Stimulated activated CD8-positive, alpha-beta memory T cell treated with anti-CD3 and anti-CD28 coated beads, Interleukin-7, amount 100 ng/mL, for 4 hours (primary cell): ENCODE measurements at places on chromosomes 5 and 9.
A peak's percentile ranks its signal among the peaks of the same experiment; 100 is the strongest.

GRCh38 chr9:29796291-29796952, 2223.1 kb upstream of the C9orf72 start:
- DNase-seq = no peak

- DNase-seq = no peak
Observed at GRCh38 chr5:56735849-56736641, 79.3 kb upstream of the MAP3K1 start.

GRCh38 chr9:76626141-76626540, 138.1 kb upstream of the PCA3 start:
- DNase-seq = no peak

GRCh38 chr9:68974431-68974830, 39.5 kb downstream of the PRKACG start:
- DNase-seq = no peak

GRCh38 chr9:76395381-76395780, 1.2 kb upstream of the RFK start:
- DNase-seq = no peak

DNA sequence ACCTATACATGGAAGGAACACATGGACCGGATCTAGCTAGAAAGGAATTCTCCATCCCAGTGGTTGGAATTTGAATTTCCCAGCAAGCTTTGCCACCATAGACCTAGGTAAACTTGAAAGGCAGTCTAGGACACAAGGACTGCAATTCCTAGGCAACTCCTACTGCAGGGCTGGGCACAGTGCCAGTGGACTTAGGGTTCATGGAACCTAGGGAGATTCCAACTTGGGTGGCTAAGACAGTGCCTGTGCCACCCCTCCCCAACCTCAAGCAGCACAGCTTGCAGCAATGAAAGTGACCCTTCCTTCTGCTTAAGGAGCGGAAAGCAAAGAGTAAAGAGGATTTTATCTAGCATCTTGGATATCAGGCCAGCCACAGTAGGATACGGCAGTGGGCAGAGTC, 663.3 kb downstream of the ELAVL2 start:
- DNase-seq = no peak

DNA sequence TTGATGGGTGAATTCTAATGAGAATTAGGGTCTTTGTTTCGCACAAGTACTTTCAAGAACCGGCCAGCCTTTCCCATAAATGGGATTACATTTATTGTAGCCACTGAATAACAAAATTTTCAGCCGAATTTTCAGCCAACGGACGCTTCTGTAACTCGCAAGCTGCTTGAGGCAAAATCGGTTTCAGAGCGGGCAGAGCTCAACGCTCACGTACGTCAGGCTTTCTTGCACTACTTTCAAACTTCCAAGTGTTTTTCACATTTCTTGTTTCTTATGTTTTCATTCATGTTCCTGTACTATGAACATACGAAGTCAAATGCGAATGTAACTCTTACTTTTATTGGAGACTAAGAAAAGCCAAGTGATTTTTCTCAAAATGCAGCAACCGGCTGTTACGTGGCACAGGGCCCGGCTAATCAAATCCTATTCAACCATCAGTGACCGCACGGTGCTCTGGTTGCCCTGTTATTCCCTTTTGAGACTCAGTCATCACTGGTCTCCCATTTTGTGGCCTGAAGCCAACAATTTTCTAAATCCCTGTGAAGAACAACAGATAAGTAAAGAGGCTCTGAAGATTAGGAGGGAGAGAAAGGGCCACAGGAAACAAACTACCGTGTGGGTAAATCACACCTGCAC, 68.5 kb downstream of the SLC28A3 start:
- DNase-seq = no peak

DNA sequence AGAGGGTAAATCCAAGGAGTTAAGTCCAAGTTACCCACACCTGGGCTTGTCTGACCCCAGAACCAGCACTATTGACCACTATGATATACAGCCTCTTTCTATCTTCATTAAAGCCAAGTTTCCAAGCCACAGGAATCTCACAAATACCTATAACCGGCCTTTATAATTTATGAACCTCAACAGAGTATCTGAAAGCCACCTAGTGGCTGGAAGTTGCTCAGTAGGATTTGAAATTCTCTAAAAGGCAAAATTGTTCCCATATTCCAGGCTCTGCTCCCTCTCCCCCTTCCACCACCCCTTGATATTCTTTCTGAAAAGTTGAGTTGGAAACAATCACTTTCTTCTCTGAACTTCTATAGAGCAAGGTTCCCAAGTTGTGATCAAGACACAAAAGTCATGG, 106.4 kb upstream of the GPR151 start:
- DNase-seq = no peak

- no peak for DNase-seq
Observed at GRCh38 chr5:16740066-16740810, 123.4 kb upstream of the RETREG1 start.

DNA sequence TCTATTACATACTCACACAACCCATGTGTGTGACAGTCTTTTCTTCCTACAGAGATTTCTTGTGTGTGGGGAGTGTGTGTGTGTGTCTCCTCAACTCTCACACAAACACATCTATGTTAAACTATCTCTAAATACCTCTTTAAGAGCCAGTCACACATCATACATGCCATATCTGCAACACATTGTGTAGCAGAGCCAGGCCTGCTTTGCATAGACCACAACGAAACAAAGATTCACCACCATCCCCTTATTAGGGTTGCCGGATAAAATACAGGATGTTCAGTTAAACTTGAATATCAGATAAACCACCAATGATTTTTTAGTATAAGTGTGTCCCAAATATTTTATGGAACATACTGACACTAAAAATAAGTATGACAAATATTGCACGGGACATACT, 2.3 kb downstream of the FAM170A start:
- no peak for DNase-seq

DNA sequence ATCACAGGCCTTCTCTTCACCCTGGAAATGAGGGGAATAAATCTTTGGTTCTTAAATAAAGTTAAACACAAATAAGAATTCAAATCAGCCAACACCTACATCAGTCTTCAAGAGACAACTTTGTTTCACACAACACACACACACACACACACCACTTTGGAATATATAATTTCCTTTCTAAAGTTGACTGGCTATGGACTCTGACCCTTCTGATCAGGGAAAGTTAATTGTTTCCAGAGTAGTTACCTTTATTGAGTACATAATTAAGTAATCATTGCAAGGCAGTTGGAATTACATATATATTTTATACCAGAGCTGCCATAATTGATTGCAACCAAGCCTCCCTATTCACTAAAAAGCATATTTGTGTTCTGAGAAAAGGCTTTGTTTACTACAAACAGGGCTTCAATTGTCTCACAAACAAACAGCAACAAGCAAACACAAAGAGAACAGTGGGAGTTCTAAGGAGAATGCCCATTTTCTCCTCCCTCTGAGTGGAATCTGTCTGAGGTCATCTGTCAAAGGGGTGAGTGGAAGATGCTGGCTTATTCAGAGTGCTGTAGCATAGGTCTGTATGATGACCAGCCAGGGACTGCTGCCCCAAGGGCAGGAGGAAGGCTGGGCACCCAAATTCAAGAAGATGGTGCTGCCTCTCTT, 136.6 kb downstream of the SEMA6A start:
- no peak for DNase-seq

DNA sequence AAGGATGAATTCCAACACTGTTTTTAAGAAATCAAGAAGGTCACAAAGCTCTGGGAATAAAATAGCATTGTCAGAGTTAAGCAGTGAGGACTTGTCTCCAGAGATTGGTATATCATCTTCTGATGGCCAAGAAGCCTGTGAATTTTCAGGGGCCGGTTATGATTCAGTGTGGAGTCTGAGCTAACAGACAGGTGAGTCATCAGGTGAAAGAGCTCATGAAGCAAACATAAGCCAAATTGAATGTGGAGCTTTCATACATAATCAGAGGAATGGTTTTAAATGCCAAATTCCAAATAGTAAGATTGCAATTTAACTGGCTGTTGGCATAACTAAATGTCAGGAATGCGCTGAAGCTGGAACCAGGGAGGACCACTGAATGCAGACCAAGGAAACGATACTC, 494.2 kb downstream of the MTRR start:
- no peak for DNase-seq

GRCh38 chr9:104779334-104779733, 15.4 kb downstream of the NIPSNAP3B start:
- no peak for DNase-seq

- DNase-seq = no peak
Observed at GRCh38 chr5:33341351-33341750, 99.4 kb upstream of the TARS1 start.

- no peak for DNase-seq
Observed at GRCh38 chr9:1514250-1514649, 464.1 kb downstream of the DMRT2 start.

- DNase-seq = no peak
Observed at GRCh38 chr5:110177729-110178128, 488.0 kb downstream of the MAN2A1 start.

DNA sequence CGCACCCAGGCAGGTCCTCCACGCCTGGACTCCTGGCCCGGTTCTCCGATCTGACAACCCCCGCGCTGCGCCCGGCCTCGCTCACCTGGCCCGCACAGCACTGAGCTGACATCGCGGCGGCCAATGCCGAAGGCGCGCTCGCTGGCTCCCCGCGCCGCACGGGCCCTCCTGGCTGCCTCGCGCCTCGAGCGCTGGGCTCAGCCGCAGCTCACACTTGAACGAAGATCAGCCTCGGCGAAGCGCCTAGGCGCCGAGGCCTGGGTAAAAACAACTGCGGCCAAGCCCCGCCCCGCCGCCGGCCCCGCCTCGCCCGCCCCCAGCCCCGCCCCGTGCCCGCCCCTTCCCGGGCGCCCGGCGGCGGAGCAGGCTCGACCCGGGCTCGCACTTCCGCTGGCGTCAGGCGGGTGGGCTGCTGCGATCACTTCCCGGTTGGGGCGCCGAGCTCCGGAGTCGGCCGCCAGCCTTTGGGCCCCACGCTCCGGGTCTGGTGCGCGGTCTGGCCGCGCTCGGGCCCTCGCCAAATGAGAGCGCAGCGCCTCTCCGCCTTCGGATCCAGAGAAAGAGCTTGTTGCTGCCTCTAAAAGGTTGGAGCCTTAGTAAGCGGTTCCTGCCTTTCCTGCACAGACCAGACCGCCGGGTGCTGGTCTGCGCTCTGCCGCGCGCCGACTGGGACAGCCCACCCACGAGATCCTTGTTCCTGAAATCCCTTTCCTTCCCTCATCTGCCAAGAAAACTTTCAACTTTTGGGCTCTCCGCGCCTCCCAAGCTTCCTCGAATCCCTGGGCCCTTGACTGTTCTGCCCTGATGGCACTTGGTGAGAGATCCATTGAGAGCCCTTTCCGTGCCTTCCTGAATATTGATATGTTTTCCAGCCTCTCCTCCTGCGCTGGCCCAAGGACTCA, at the start of gene SERINC5:
SERINC5 (minus strand) TSS at position 238 of the 902 bp plus-strand sequence; CDS start at position 112, 126 bp downstream.
- DNase-seq = peak; percentile 67

GRCh38 chr5:123107343-123108244, 18.6 kb downstream of the PRDM6 start:
- DNase-seq = no peak

DNA sequence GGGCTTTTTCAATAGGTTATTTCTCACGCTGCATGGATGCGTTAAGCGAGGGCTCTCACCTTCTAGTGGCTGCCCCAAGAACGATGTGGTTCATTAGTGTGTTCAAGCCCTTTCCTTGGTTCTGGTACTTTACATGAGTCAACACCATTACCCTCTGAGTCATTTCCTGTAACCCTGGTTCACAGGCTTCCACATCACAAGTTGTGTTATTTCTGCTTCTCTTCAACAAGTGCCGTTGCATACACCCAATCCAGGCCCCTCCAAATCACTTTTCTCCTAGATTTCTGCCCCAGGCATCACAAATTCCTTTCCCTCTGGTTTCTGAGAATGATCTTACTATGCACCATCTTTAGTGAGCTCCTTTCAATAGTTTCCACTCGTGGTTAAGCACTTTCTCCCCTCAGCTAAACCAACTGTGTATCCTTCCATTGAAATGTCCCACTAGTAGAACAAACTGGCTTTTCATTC, 69.5 kb upstream of the RAD23B start:
- peak; percentile 13 for DNase-seq

- no peak for DNase-seq
Observed at GRCh38 chr5:52895572-52896413, 93.4 kb upstream of the ITGA2 start.

DNA sequence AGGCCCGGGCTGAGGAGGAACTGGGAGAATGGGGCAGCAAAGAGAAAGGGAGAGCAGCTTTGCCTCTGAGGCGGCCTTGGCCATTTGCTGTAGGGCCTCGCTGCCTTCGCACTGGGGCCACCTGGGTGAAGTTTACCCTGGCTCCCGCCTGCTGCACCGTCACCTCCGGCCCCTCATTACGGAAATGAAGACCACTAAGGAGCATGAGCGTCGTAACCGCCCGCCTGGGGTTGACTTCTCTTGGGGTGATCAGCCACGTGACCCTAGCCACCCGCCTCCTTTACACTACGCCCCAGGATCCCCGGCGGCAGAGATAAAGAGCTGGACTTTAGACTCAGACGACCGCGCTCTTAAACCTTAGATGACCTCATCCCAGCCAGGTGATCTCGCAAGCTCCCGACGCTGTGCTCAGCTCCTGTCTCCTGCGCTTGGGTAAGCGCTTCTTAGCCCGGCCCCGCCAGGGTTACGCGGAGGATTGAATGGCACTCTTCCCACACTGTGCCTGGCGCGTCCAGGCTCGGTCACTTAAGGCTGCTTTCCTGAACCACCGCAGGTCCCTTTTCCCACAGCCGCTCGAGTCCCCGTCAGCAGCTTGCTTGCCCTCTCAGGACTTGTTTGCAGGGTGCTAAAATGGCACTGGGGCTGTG, 107.9 kb upstream of the LARP1 start:
- DNase-seq = peak; percentile 13

GRCh38 chr9:23532282-23532681, 293.8 kb downstream of the ELAVL2 start:
- no peak for DNase-seq

DNA sequence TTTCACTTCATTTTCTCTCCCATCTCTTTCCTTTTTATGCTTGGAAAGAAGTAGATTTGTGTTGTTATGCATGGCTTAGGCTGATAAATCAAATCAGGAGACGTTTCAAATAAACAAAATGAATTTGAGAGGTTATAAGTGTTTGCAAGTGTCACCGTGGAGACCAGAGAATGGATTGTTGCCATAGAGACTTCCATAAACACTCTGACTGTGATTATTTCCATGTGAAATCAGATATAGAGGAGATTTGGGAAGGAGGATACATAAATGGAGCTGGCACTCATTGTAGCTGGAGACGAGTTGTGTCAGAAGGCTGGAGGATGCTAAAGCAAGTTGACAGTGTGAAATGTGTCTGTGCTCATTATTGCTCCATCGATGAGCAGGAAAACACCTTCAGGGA, 84.2 kb upstream of the PCSK1 start:
- DNase-seq = no peak

GRCh38 chr5:176870110-176870591, 29.0 kb downstream of the HK3 start:
- no peak for DNase-seq

GRCh38 chr9:30771760-30772159, 1612.7 kb upstream of the ACO1 start:
- DNase-seq = no peak

DNA sequence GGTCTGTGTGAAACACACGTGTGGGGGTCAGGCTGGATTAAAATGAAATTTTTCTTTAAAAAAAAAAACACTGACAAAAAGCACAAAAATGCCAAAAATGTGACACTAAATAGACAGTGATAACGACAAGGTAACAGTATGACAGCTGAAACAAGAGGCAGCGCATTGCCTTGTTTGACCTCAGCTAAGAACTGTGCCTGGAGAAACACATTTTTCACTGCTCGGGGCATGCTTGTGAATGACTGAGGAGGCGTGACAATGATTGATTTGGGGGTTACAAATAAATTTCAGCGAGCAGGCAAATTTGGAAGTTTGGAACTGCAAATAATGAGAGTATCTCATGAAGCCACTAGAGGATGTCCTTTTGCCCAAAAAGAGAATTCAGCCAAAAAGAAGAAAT, 44.2 kb upstream of the SPATA31C2 start:
- no peak for DNase-seq
